ENCODE measurements at places on chromosomes 1 and 21.

- no peak for DNase-seq
Measured at GRCh38 chr1:169874229-169874628, 19.5 kb downstream of the SCYL3 start.

DNA sequence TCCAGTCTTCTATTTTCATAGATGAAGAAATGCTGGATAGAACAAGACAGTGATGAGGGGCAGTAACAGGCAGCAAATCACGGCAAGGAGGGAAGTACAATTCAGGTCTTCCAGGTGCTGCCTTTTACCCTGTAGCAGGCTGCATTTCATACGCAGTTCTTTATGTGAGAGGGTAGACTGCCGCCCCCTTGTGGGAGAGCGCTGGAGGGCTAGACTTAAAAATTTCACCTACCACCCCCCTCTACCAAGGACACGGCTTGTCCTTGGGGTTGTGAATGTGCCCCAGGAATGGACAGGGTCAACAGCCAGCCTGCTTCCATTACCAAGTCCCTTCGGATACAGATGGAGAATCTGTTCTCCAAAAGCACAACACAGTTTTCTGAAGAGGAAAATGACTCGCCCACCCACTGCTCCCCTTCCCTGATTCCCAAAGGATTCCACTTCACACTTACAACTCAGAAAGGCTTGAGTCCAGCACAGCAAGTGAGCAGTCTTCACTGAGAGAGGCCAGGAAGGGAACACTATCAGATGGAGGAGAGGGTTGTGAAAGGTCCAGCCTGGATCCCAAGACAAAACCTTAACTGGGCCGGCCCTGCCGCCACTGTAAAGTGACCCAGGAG is 7.4 kb downstream of the WDR77 start:
- peak; percentile 11 for DNase-seq

GRCh38 chr1:46341222-46342083 is 846 bp downstream of the NSUN4 start:
- DNase-seq = no peak

- no peak for DNase-seq
Measured at GRCh38 chr1:169491845-169492281, 6.1 kb upstream of the SLC19A2 start.

DNA sequence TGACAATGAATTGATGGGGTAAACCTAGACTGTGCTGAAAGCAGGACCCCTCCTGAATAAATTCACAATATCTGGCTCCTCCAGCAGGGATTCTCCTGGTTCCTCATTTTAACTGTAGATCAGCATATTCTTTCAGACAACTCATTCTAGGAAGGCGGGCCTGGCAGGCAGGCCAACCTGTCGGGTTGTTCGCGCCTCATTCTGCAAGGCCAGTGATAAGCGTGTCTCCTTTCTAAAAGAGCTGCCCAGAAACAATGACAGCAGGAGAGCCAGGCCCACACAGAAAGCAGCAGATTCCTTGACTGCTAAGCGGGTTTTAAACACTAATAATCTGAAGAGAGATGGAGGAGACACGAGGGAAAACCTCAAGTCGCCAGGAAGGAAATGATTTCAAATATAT is 70.0 kb downstream of the NTPCR start:
- no peak for DNase-seq

DNA sequence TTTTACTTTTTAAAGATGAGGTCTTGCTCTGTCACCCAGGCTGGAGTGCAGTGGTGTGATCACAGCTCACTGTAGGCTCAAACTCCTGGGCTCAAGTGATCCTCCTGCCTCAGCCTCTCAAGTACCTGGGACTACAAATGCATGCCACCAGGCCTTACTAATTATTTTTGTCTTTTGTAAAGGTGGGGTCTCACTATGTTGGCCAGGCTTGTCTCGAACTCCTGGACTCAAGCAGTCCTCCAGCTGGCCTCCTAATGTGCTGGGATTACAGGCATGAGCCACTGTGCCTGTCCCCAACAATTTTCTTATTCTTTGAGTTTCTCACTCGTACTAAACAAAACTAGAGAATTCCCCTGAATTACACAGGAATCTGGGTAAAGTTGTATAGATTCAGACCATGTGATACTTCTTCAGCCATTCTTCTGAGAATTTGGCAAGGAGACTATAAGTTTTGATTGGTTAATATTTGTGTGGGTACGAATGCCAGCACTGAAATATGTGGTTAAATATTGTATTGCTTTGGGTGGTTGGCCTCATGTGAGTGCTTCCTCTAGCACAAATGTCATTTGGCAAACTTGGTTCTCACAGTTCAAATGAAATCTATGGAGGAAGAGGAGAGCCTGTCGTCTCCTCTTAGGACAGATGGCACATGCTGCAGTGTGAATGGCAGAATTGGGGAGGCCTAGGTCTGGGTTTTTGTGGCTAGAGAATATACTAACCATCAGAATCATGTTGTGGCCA is 104.9 kb downstream of the RUNX1 start:
- DNase-seq = no peak

All from stimulated activated CD8-positive, alpha-beta memory T cell treated with anti-CD3 and anti-CD28 coated beads, Interleukin-4, amount 100 ng/mL, for 1 hour (primary cell).